ENCODE measurements at places on chromosomes 12 and 14.

GRCh38 chr12:46480316-46480715, 107.7 kb upstream of the SLC38A2 start:
- DNase-seq = no peak

DNA sequence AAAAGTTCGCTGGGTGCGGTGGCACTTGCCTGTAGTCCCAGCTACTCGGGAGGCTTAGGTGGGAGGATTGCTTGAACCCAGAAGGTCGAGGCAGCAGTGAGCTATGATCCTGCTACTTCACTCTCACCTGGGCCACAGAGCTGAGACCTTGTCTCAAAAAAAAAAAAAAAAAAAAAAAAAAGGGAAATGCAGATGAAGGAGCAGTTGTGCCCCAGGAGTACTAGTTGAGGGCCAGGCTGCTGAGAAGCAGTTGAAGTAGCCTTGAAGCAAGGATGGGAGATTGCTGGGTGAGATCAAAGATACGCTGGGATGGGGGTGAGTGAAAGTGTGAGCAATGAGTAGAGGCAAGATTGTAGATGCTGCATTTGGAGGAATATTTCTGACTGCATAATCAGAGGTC, 93.4 kb upstream of the DNM1L start:
- no peak for DNase-seq

- no peak for DNase-seq
These were observed 390.7 kb downstream of the SYT1 start for GRCh38 chr12:79255288-79255687.

DNA sequence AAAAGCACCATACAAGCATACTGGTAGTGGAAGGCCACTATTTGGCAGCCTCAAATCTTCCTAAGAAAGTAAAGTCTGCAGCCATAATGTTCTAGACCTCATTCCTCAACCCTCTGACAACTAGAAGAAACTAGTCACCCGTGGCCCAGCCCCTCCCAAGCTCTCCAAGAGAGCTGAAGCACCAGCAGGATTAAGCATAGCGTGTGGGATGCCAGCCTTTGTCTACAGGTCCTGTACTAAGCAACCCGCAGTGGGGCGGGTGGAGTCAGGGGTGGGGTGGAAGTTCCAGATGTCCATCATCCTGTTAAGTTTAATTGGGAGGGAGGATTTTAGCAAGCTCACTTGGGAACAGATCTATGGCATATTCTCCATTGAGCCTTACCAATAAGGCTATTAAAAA, 14.2 kb downstream of the SLC11A2 start:
- DNase-seq = no peak

DNA sequence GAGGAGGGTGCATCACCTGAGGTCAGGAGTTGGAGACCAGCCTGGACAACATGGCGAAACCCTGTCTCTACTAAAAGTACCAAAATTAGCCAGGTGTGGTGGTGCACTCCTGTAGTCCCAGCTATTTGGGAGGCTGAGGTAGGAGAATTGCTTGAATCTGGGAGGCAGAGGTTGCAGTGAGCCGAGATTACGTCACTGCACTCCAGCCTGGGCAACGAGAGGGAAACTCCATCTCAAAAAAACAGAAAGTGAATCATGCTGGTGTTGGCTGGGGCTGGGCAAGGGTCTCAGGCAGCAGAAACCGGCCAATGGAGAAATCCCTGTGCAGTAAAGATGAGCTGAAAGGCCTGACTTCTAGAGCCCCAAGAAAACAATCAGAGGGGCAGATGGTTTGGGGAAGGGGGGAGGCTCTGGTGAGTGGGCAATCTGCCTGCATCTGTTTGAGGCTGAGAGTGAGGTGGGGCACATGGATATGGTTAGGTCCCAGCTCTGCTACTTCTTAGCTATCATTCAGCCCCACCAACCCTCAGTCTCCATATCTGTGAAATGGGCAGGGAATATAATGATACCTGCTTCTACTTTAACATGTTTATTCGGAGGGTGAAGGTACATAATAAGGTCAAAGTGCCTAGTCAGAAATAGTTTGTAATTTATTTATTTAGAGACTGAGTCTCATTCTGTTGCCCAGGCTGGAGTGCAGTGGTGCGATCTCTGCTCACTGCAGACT, 21.3 kb upstream of the COX6A1 start:
- no peak for DNase-seq

DNA sequence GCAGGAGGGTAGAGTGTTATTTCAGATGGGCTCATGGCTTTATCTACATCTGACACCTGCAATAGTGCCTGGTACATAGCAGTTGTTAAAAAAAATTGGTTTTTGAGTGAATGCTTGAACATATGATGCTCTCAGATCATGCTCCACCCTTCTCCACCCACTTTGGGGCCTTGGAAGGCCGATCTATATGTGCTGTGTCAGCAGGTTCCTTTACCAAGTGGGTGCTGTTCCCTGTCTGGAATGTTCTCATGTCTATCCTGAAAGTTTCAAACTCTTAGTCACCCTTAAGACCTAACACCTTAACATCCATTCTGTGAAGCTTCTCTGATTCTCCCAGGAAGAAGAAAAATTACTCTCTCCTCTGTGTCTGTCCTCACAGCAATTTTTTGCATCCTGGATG, 556.3 kb upstream of the TBX3 start:
- no peak for DNase-seq

GRCh38 chr12:49535921-49536525, 2.8 kb upstream of the KCNH3 start:
- DNase-seq = no peak

DNA sequence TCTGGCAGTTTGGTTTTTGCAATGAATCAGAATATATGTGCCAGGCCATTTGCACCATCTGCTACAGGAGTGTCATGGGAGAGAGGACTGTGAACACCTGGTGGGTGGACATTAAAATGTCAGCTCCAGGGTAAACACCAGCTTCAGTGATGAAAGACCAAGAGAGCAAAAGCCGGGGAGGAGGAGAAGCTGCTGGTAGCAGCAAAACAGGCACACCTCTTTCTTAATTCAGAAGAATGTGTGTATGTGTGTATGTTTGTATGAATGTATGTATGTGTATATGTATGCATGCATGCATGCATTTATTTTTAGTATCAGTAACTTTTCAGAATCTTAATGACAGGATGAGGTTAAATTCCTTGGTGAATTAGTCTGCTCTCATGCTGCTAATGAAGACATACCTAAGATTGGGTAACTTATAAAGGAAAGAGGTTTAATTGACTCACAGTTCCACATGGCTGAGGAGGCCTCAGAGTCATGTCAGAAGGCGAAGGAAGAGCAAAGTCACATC, 357.4 kb upstream of the PRICKLE1 start:
- DNase-seq = peak; percentile 41

Data from NCI-H748 treated with DMSO at 0.1 percent for 48 hours (cell line).